ENCODE measurements at places on chromosomes 3 and 15.
A peak's percentile ranks its signal among the peaks of the same experiment; 100 is the strongest.

- no peak for DNase-seq
These were observed 47.2 kb downstream of the CCDC12 start for GRCh38 chr3:46929324-46929723.

- DNase-seq: no peak
These were observed 3.7 kb upstream of the TF start for GRCh38 chr3:133742351-133743091.

DNA sequence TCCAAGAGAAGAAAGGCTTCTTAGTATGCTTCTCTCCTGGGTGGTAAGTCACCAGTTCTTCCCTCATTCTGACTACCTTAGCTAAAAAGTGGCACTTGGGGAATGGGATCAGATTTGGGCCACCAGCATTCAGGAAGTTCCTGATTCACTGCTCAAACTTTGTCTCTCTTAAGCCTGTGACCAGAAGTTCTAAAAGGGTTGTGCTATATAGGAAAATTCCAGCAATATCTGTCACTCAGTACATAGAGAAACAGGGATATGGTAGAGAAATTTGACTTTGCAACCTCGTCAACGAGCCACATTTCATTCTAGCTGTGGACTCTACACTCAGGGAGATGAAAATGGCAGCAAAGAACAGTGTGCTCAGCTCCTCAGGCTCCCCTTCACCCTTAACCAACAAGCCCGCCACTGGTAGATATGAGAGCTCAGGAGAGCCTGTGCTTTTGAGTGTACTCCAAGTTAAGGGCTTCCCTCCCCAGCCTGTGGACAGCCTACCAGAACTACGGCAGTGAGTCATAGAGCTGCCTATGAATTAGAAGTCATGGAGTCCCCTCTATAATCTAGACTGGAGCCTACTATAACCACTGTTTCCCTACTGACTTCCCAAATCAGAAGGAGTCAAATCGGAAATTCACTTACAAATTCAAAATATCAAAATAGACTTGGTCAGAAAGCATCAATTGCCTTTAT lies 52.6 kb upstream of the MYO5C start:
- DNase-seq: no peak

DNA sequence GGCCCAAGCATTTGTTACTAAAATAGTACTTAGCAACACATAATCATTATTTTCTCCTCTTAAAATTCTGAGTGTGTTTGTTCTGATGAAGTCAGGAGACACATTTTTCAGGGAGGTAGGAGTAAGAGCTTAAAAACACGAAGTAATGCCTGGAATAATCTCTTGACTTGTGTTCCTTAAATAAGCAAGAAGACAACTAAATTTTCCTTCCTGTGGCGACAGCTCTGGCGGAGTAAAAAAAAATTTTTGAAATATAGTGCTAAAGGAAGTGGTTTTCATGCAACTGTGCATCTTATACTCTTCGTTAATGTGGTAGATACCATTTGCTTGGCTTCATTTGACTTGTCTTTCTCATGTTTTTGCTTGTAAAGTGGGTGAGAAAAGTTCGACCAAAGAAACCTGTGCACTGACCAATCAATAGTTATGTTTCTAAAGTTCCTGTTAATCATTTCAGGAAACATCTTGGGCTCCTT lies 11.1 kb upstream of the MBNL1 start:
- DNase-seq: no peak

DNA sequence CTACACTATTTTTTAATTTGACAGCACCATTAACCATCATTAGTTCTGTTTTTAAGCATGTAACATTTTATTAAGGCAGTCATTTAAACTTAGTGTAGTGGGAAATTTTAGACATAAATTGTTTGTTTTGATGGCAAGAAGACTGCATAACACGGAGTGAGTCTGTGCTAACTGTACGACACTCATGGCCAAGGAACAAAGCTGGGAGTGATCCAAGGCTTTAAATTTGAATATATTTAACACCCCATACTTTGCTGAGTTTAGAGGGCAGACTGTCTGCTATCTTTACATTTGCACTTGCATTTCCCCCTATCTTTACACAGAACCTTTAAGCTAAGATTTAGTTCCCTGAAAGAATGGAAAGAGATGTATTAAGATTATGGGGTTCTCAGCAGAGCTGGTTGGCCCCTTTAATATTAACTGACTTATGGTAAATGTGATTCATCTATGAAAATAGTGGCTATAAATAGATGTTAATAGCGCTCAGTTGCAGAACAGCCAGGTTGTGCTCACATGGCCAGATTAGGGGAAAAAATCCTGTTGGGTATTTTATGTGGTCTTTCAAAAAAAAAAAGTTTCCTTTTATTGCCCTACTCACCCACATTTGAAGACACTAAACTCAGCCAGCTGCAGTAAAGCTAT lies 120.7 kb downstream of the CMSS1 start:
- DNase-seq: no peak

GRCh38 chr15:39367596-39367995 lies 213.3 kb upstream of the THBS1 start:
- no peak for DNase-seq

- no peak for DNase-seq
These were observed 1312.6 kb downstream of the ROBO1 start for GRCh38 chr3:78455166-78455565.

GRCh38 chr3:89227634-89228033 lies 120.2 kb downstream of the EPHA3 start:
- no peak for DNase-seq

DNA sequence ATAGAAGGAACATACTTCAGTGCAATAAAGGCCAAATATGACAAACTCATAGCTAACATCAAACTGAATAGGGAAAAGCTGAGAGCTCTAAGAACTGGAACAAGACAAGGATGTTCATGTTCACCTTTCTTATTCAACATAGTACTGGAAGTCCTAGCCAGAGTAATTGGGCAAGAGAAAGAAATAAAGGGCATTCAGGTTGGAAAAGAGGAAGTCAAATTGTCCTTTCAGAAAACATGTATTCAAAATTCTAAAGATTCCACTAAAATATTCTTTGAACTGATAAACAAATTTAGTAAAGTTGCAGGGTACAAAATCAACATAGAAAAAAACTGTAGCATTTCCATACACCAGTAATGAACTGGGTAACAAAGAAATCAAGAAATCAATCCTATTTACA lies 12.2 kb upstream of the ZNF197 start:
- no peak for DNase-seq

- DNase-seq: no peak
These were observed 31.0 kb upstream of the KLHL6 start for GRCh38 chr3:183586477-183586876.

GRCh38 chr15:100061944-100062343 lies 279.8 kb downstream of the ADAMTS17 start:
- DNase-seq: no peak

DNA sequence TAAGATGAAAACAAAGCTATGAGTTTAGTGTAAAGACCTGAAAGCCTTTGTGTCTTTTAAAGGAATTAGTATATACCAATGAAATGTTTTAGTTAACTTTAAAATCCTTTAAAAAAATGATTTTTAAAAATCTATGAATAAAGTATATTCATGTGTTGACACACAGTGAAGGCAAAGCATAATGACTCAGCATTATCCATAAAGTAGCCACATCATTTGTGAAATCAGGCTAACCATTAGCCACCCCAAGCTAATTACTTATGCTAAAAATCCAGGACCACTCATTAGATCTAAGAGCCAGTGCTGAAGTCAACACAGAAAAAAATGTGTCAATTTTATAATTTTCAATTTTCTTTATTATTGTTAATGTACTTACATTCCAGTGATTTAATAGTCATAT lies 310.2 kb downstream of the TBC1D5 start:
- DNase-seq: peak; percentile 61

GRCh38 chr3:49518016-49518415 lies 36.3 kb upstream of the BSN start:
- no peak for DNase-seq

DNA sequence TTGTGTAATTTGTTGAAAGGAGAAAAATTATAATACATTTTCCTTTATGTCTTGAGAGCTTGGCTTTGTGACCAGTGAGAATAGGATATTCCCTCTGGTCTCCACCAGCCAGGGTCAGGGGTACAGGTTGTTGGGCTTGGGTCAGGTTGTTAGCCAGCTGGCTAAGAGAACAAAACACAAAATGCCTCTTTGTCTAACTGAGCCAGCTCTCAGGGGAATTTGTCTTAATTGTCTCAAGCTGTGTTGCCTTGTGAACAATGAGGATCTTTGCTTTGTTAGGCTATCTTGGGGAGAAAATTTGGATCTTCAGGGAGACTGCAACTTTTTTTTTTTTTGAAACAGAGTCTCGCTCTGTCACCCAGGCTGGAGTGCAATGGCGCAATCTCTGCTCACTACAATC lies 17.7 kb upstream of the GK5 start:
- no peak for DNase-seq

- DNase-seq: no peak
These were observed 156.4 kb upstream of the AZI2 start for GRCh38 chr3:28504976-28505375.

DNA sequence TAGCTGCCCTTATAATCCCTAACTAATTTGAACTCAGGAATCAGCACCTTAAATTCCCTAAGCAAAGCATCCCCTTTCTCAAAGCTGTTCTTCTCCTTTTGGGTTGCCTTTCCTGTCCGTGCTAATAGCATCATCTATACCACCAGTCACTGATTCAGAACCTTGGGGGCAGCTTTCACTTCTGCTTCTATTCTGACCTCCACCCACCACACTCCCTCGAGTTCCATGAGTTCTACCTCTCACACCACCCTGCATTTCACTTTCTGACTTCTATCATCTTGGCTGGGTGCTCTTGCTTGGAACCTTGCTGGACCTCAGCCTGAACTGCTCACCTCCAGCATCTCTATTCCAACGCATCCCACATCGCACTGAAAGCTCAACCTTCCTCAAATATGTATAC lies 55.4 kb upstream of the KCNMB2 start:
- no peak for DNase-seq

DNA sequence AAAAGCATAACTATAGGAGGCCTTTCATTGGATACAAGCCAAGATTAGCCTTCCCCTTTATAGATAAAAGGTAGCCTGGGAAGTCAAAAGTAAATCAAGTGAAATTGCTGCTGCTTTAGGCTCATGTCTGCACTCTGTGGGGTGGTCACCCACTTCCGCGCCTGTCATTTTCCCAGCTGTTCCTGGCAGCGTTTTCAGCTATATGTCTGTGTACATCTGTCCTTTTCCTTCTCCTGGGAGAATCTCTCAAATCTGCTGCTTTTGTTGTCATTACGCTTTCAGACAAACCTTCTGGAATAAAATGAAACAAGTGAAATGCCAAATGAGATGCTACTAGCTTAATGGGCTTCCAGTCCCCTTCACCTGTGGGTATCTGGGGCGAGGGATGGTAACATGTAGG lies 211.8 kb downstream of the MCTP2 start:
- DNase-seq: no peak
